IMR-90 (cell line): ENCODE measurements at places on chromosomes 11 and 22. TPM values are rescaled to one million over a fixed set of nuclear protein-coding genes. Genes with fewer than 3 reads are reported as not detected.
A peak's percentile ranks its signal among the peaks of the same experiment; 100 is the strongest.

The GNG3 gene
- total RNA-seq, result not detected in 2 replicates

GRCh38 chr11:71430166-71430565 lies 18.0 kb downstream of the DHCR7 start:
- DNase-seq, result no peak

The NCR3LG1 gene
- total RNA-seq, result 3.9 and 4.1 TPM in 2 replicates

The PKDREJ gene
- not detected in 2 replicates for total RNA-seq

The OLFML1 gene
- 0.18 and 0.28 TPM in 2 replicates for total RNA-seq

- DNase-seq, result no peak
Observed at GRCh38 chr11:66349084-66349386, 1.6 kb upstream of the B4GAT1 start.

DNA sequence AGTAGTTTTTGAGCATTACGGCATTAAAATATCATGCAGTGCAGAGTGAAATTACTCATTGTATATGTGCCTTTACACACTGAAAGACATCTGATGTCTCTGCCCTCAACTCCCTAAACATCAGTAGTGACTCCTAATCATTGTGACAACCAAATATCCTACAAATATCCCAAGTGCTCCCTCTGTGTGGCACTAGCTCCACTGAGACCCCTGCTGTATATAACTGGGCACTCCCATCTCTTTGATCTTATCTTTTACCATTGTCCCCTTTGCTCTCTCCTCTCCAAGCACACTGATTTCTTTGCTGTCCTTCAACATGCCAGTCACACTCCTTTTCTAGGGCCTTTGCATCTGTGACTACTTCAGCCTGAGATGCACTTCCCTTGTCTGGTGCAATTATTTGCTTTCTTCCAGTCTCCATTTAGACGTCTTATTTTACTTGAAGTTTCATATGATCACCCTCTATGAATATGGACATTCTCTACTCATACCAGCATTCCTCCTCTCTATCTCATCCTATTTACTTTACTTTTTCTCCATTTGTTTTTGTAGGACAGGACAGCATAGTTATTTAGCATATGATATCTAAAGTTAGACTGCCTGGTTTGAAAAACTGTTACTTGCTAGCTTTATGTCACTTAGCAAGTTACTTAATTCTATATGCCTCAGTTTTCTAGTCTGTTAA lies 2.4 kb downstream of the SLC5A12 start:
- DNase-seq, result no peak

DNA sequence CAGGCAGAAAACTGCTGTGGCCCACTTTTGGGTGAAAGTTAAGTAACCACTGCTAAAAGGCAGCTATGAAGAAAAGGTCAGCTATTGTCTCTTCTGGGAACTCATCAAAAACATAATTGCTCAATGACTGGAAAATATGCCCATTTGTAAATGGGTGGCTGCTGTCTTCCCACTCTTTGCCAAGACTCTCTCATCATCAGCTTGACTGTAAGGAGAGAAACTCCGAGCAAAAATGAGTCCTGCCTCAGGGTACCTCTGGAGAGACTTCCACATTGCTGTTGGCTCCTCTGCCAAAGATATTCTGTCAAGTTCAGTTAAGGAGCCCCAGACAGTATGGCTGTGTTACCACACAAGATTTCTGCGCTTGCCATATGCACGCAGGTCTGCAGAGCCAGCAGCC lies 138.7 kb downstream of the BBOX1 start:
- DNase-seq, result no peak

The BARX2 gene
- total RNA-seq, result not detected in 2 replicates

GRCh38 chr22:39308614-39309363 lies 10.6 kb downstream of the RPL3 start:
- DNase-seq, result peak; percentile 96

The TMEM9B gene
- total RNA-seq, result 25.6 and 40.0 TPM in 2 replicates

The POU2AF2 gene
- total RNA-seq, result not detected in 2 replicates

GRCh38 chr11:27022659-27023251 lies 17.9 kb upstream of the BBOX1 start:
- DNase-seq, result no peak

DNA sequence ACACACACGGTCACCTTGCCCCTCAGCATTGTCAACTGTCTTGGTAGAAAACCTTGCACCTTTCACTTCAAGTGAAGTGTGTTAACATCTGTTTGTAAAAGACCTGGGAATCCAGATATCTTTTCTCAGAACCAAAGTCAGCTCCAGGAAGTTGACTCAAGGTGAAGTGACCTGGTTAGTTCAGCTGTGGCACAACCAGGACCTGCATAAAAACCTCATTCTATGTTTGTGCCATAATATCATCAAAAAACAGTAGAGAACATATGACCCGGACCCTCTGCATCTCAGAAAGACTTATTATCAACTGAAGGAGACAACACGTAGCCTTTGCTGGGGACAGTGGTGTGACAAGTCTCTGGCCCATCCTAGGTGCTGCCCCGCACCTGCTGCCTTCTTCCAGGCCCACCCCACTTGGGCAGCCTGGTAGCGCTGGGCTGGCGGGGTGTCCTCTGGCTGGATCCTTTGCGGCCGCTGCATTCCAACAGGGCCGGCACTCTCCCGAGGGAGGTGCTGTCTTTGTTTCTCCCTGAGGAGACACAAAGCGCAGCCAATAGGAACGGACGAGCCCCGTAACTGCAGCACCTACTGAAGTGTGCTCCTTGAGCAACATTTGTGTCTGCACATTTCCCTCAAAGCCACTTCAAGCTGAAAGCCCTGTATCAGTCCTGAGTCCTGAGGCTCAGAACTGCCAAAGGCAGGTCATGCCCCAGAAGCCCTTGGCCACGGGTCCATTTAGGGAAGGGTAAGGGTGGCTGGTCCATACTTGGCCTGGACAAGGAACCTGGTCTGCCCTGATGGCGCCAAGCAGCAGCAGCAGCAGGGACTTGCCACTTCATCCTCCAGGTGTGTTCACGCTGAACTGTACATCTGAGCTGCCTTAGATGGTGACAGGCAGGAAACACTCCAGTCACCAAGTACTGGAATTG lies 25.2 kb downstream of the LRRC74B start:
- no peak for DNase-seq

The CRYBB2 gene
- not detected in 2 replicates for total RNA-seq

The SYVN1 gene
- total RNA-seq, result 8.3 and 9.5 TPM in 2 replicates

DNA sequence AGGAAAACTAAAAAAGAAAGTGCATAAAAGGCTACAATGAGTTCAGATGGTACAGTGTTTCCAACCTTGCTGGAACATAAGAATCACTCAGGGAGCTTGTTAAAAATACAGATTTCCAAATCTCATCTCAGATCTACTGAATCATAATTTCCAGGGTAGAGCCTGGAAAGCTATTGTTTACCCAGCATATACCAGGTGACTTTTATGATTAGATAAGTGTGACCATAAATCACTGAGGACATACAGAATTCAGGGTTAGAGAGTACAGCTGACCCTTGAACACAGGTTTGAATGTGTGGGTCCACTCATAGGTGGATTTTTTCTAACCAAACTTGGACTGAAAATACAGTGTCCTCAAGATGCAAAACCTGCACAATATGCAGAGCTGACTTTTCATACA lies 11.9 kb downstream of the SAAL1 start:
- no peak for DNase-seq

DNA sequence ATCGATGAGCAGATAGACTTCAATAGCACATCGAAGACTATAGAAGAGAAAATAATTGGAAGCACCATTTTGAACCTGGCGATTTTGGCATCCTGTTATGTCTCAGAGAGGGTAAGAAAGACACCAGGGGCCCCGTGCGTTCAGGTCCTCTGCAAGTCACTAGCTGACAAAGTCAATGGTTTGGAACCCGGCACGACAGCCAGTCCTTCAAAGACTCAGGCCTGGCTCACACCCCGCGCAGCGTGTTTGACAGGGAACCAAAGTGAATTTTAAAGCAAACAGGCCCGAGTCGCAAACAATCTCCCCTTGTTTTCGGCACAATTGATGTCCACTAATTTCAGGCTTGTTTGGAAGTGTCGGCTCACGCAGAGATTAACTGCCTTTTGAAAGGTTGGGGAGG lies 716.6 kb downstream of the BRD1 start:
- no peak for DNase-seq

GRCh38 chr11:105861225-105861624 lies 160.8 kb downstream of the MSANTD4 start:
- DNase-seq, result peak; percentile 6

The HORMAD2 gene
- not detected in 2 replicates for total RNA-seq

DNA sequence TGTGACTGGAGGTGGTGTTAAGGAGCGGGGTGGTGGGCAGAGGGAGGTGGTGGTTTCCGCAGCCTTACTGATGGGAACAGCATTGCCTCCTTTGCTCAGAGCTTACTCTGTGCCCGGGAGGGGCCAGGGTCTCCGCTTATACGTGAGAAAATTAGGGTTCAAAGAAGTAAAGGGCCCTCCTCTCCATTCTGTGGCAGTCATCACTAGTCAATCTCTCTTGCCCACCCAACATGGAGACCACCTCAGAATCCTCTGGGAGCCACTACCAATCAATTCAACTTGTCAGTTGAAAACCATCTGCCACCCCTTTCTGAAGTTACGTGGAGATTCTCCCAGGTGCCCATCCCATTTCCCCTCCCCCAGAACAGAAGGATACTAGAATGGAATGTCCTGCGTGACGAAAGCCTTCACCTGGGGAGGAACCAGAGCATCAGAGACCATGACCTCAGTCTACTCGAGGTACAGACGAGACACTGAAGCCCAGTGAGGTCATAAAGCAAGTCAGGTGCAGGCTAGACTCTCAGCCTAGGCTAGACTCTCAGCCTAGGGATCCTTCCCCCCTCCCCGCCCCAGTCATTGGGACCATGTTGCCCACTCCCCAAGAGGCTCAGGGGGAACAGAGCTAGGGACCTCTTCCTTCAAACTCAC lies 2.0 kb downstream of the SELENOM start:
- no peak for DNase-seq

- no peak for DNase-seq
Observed at GRCh38 chr11:115745066-115745465, 240.9 kb upstream of the CADM1 start.

The MYOD1 gene
- not detected in 2 replicates for total RNA-seq

The SYTL2 gene
- total RNA-seq, result 45.2 and 59.4 TPM in 2 replicates

The IL17RA gene
- 5.2 and 5.8 TPM in 2 replicates for total RNA-seq

- DNase-seq, result peak; percentile 64
Observed at GRCh38 chr11:47225552-47226400, 11.0 kb downstream of the DDB2 start.

The DDTL gene
- total RNA-seq, result 0.36 and 0.83 TPM in 2 replicates

DNA sequence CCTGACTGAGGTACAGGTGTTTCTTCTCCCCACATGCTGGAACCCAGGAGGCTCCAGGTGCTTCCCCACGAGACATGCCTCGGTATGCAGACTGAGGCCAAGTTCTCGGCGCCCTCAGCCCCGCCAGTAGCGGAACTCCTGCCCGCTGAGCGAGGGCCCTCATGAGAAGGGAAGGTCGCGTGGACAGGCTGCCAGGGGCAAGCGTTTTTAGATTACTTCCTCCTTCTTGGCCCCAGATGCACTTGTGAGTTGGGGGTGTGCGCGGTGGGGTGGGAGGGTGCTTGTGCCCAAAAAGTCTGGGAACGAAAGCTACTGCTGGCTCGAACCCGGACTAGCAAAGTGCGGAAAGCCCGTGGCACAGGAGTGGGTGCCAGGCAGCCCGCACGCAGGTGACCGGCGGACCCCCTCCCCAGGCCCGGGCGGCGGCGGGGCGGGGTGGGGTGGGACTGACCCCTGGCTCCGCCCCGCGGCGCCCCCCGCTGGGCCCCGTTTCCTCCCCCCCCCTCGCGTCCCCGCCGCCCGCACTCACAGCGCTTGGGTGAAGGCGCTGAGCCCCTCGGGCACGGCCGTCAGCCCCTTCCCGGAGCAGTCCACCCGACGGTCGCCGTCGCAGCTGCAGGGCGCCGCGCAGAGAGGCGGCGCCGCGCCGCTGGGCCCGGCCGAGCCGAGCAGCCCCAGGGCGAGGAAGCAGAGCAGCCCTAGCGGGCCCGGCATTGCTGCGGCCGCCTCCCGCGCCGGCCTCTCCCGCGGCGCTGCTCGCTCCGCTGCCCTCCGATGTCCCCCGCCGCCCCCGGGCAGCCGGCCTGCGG lies 797 bp downstream of the LGR4 start:
- DNase-seq, result no peak

DNA sequence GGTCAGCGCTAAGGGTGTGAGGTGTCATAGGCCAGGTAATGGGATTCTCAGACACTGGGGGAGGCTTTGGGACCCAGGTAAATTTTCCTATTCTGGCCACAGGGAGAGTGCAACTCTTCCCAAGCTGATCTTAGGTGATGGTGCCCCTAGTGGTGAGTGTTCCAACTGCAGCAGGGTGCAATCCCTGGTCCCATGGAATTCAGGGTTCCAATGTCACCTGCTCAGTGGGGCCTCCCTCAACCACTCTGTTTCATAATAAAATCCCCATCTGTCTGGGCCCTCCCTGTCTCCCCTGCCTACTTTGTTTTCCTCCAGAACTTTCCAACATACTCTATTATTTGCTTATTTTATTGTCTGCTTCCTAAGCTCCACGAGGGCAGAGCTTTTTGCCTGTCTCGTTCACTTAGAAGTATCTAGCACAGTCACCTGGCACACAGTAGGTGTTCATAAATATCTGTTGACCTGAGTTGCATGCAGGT lies 2.9 kb upstream of the SGSM1 start:
- peak; percentile 12 for DNase-seq

DNA sequence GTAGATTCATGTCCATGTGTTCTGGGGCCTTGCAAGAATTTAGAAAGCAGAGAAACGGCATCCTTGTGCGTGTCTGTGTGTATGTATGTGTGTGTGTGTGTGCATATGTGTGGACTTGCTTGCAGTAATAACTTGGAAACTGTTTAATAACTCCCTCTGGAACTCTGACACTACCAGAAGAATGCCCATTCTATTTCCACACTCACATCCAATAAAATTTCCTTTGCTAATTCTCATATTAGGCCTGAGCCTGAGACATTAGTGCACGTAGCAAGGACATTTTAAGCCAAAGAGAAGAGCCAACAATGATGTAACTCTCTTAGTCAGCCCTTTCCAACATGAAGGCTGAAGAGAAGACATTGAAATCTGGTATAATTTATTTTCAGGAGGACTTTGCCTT lies 3.2 kb downstream of the OR4D6 start:
- DNase-seq, result no peak

- no peak for DNase-seq
Observed at GRCh38 chr11:16959602-16960001, 54.6 kb downstream of the PLEKHA7 start.

The MTFP1 gene
- 5.6 and 7.3 TPM in 2 replicates for total RNA-seq

GRCh38 chr22:45159652-45160462 lies 3.9 kb upstream of the NUP50 start:
- DNase-seq, result peak; percentile 38

DNA sequence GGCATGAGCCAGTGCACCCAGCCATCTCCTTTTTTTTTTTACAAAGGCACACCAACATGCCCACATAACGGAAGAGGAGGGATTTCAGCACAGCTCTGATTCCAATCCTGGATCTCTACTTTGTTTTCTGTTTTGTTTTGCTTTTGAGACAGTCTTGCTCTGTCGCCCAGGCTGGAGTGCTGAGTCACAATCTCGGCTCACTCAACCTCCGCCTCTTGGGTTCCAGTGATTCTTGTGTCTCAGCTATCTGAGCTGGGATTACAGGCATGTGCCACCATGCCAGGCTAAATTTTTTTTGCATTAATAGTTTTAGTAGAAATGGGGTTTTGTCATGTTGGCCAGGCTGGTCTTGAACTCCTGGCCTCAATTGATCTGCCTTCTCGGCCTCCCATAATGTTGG lies 28.1 kb downstream of the VSTM5 start:
- DNase-seq, result no peak

The L3MBTL2 gene
- 20.8 and 25.1 TPM in 2 replicates for total RNA-seq
